ENCODE measurements at places on chromosomes 3 and 15. TPM values are rescaled to one million over a fixed set of nuclear protein-coding genes. Genes with fewer than 3 reads are reported as not detected.

Gene CDC25A
- 0.58 TPM for total RNA-seq

Gene LNP1
- 3.4 TPM for total RNA-seq

Gene HES1
- 87.1 TPM for total RNA-seq

Gene SI
- not detected for total RNA-seq

Gene LHFPL4
- not detected for total RNA-seq

Gene SQOR
- total RNA-seq = 48.0 TPM

Gene MAP6D1
- total RNA-seq = 1.1 TPM

Gene PARP3
- 18.0 TPM for total RNA-seq

Gene CD200
- total RNA-seq = 23.8 TPM

Gene ZNF770
- 31.7 TPM for total RNA-seq

Gene C3orf70
- 12.9 TPM for total RNA-seq

Gene DUOXA1
- 5.9 TPM for total RNA-seq

Gene EPHA3
- 12.6 TPM for total RNA-seq

Gene CLDN18
- total RNA-seq = 0.09 TPM

Gene CELSR3
- 1.5 TPM for total RNA-seq

Gene LCTL
- total RNA-seq = 19.6 TPM

Gene C3orf33
- 6.2 TPM for total RNA-seq
